Left colon (tissue), 2 donors: ENCODE measurements at places on chromosomes 1 and 21. TPM values are rescaled to one million over a fixed set of nuclear protein-coding genes. Genes with fewer than 3 reads are reported as not detected.
A peak's percentile ranks its signal among the peaks of the same experiment; 100 is the strongest.

The RNU1-4 gene
- total RNA-seq = 3,977 TPM

The AADACL4 gene
- total RNA-seq = not detected

The CENPF gene
- total RNA-seq = 17.7 TPM

- no peak for DNase-seq
Measured at GRCh38 chr1:172515927-172516326, 17.0 kb upstream of the SUCO start.

DNA sequence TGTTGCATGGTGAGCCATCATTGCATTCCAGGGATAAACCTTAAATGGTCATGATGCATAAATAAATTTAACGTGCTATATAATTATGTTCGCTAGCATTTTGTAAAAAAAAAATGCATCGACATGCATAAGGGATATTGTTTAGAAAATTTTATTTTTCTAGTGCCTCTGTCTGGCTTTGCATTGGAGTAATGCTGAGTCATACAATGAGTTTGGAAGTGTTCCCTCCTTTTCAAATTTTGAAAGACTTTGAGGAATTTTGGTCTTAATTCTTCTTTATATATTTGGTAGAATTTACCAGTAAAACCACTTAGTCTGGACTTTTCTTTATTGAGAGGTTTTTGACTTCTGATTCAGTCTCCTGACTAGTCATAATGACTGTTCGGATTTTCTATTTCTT, 4.9 kb downstream of the MNDA start:
- DNase-seq = no peak

- no peak for DNase-seq
Measured at GRCh38 chr1:79695138-79695537, 688.6 kb upstream of the ADGRL4 start.

DNA sequence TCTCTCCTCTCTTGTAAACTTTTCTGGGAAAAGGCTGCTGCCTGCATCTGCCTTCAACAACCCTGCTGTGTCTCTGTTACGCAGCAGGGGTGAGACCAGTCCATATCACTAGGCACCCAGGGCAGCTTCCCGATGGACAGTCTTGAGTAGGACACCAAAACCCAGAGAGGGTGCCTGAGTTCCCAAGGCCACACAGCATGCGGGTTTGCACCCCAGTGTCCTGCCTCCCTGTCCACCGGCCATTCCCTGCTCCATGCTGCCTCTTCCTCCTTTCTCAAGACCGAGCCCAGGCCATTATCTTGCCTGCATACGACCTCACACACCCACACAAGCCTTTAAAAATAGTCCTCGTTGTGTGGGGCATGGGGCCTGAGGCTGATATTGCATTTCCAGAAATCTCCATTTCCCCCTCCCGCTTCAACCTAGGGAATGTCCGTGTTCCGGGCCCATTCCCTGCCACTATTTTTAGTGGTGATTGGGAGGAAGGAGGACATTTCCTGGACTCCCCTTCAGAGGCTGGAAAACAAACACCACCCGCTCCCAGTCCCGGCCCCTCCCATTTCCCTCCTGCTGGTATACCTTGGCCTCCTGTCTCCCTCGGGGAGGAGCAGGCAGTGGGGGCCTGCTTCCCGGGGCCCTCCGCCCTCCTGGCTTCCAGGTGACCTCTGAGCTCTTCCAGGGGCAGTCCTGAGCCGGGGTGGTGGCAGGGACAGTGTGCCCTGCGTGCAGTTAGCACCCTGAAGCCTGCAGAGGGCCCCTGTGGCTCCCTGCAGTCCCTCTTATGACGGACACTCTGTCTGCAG, 132.4 kb upstream of the TMEM51 start:
- no peak for DNase-seq

GRCh38 chr1:65483993-65484754, 63.7 kb downstream of the LEPR start:
- no peak for DNase-seq

DNA sequence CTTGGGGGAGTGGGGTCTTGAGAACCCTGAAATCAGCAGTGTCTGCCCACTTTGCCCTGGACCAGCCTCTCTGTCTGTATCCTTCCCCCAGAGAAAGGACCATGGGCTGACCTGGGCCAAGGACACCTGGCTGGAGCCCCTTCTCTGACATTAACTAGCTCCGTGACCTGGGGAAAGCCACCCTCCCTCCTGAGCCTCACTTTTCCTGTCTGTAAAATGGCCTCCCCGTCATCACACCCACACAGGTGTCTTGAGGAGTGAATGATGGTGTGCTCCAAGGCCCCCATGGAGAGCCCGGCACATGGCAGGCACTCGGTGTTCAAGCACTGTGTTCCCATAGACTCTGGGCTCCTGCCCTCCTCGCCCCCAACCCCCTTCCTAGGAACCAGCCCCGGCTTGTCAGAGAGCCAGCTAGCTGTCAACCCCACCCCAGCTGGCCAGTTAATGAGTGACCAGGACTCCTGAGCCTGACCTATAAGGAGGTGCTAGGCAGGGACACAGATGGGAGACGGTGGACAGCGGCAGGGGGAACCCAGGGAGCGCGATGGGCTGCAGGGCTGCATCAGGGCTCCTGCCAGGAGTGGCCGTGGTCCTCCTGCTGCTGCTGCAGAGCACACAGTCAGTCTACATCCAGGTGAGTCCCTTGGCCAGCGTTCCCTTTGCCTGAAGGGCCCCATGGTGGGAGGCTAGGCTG, at the start of gene GUCA2B:
Gene GUCA2B (plus strand): TSS at position 504 of the 694 bp plus-strand sequence. CDS start 41 bp downstream, at position 545.
- DNase-seq = peak; percentile 54

DNA sequence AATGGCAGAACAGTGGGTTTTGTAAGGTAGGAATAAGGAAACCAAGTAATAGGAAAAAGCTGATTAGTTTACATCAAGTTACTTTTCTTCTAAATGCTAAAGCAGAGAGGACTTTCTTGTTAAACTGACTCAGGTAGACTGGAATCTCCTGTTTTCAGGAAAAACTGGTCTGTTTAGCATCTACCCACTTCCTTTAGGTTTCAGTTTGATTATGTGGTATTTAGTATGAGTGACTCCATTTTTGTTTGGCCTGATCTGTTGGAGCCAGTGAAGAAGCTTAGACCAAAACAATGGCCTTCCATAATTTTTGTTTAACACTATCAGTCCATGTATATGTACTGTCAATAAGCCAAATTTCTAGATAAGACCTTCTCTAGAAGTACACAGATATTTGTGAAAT, 88.4 kb downstream of the EPB41 start:
- no peak for DNase-seq

DNA sequence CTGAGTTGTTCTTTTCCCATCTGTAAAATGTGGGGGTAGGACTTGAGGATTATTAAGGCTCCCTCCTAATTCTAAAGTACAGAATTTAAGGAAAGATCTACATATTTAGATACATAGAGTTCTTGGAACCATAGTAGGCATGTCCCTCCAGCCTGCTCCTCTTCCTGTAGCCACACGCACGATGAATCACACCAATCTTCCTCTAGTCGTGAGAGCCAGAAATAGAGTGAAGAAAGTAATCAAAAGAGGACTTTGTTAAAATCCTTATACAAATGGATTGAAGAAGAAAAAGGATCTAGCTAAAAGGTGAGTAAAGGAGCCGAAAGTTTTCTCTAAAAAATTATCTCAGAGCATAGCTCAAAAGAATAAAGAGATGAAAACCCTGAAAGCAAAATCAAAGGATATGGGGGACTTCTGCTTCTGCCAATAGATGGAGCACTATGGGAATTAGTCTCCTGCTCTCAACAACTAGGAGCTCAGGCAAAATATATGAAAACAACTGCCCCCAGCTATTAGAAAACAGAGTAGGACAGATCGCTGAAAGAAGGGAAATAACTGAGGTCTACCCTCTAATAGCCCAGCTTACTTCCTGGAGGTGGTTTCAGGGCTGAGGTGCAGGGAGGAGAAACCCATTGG, 8.5 kb downstream of the C1orf141 start:
- DNase-seq = no peak

- no peak for DNase-seq
Measured at GRCh38 chr1:192735298-192735915, 73.4 kb upstream of the RGS2 start.

DNA sequence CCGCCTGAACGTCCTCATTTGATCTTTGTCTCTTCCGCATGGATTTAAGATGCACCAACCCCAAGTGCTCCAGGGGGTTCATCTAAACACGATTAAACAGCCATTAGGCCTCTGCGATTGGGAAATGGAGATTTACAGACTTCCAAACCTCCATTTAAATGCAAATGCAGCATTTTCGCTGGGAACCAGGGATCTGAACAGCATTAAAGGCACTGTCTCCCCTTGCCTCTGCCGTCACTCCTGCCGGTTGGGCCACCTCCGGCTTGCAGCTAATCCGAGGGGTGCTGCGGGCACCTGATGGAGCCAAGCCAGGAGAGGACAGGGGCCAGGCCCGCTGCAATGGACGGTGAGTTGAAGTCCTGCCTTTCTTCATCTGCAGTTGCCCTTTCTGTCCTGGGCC, 70.3 kb upstream of the KLHDC7A start:
- no peak for DNase-seq

- DNase-seq = peak; percentile 32
Measured at GRCh38 chr1:199954699-199955098, 72.8 kb upstream of the NR5A2 start.

- no peak for DNase-seq
Measured at GRCh38 chr1:173555651-173556305, 47.1 kb downstream of the SLC9C2 start.
